ENCODE measurements at places on chromosomes 2 and 18.

- DNase-seq, result no peak
These were observed 84.7 kb upstream of the PELI1 start for GRCh38 chr2:64228918-64229317.

- DNase-seq, result no peak
These were observed 5.7 kb upstream of the TMEM178A start for GRCh38 chr2:39659765-39660611.

GRCh38 chr2:161992531-161992930 is 81.5 kb downstream of the DPP4 start:
- DNase-seq, result peak; percentile 7

GRCh38 chr2:9944330-9944758 is 7.1 kb upstream of the GRHL1 start:
- no peak for DNase-seq

- no peak for DNase-seq
These were observed 49.8 kb upstream of the ERMN start for GRCh38 chr2:157375384-157375783.

GRCh38 chr2:239028253-239028619 is 180.4 kb downstream of the TWIST2 start:
- DNase-seq, result no peak

GRCh38 chr2:62143696-62144095 is 52.2 kb upstream of the B3GNT2 start:
- no peak for DNase-seq

- no peak for DNase-seq
These were observed 26.8 kb upstream of the SPATA3 start for GRCh38 chr2:230968921-230969658.

GRCh38 chr2:237555560-237555959 is 10.8 kb upstream of the PRLH start:
- no peak for DNase-seq

DNA sequence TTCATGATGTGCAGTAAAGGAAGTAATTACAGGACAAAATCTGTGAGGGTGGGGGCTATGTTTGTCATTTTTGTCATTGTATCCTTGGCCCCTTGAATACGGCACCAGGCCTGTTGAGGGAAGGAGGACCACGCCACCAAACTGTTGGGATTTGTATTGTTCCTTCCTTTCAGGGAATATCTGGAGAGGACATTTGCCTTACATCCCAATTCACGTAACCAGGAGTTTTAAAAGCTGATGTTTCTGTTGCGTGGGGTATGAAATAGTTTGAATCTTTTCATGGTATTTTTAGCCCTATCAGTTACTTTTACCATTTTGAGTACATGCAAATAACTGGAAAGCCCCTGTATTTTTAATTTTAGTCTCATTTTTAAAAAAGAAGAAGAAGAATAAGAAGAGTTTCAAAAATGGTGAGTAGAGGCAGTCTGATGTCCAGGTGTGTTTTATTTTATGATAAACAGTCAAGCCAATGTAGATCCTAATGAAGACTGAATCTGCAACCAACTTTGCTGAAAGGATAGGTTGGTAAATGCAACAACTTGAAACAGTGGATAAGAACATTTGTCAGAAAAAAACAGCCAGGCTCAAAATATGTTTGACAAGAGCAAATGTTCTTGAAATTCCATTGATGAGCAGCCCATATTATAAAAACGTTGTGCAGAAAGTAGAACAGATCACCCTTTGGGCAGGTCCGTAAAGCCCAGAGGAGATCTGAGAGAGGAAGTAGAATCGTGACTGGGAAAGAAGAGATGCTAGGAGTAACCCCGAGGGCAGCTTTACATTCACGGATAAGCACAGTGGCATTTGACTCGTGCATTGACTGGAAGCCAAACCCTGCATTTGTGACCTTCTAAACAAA is 54.5 kb downstream of the RASGRP3 start:
- no peak for DNase-seq

DNA sequence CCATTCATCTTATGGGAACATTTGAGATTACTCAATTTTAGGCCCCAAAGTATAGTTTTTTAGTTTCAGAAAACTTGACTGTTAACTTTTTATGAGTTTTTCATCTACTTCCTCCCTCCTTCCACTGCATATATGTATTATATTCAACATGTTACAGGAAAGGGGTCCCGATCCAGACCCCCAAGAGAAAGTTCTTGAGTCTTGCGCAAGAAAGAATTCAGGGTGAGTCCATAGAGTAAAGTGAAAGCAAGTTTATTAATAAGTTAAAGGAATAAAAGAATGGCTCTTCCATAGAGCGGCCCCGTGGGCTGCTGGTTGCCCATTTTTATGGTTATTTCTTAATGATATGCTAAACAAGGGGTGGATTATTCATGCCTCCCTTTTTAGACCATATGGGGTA is 172.6 kb downstream of the MCFD2 start:
- no peak for DNase-seq

DNA sequence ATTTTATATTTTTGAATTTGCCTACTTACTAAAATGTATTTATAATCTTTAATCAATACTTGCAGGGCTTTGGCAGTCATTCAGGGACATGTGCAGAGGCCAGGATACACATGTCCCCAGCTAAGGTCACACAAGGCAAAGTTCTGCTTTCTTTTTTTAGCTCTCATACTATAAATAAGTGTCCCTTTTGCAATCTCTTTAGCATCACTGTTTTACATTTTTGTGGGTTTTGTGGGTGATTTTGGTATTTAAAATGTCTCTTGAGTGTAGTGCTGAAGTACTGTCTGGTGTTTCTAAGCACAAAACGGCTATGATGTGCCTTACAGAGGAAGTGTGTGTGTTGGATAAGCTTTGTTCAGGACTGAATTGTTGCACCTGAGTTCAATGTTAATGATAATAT is 309.0 kb upstream of the GULP1 start:
- DNase-seq, result no peak

DNA sequence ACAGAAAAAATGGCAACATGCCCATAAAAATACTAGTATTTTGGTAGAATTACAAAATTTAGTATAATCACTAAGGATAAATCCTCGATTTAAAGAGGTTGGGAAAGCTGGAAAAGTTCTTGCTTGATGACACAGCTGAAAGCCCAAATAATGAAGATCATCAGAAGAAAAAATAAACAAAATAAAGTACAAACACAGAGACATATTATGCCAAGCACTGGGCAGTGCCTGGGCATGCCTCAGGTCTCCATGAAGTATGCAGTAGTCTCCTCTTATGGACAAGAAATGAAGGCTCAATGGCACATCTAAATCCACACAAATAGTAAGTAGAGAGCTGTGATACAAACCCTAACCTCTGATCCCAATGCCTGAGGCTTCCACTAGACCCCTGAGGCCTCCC is 57.7 kb downstream of the RNU4ATAC start:
- no peak for DNase-seq

DNA sequence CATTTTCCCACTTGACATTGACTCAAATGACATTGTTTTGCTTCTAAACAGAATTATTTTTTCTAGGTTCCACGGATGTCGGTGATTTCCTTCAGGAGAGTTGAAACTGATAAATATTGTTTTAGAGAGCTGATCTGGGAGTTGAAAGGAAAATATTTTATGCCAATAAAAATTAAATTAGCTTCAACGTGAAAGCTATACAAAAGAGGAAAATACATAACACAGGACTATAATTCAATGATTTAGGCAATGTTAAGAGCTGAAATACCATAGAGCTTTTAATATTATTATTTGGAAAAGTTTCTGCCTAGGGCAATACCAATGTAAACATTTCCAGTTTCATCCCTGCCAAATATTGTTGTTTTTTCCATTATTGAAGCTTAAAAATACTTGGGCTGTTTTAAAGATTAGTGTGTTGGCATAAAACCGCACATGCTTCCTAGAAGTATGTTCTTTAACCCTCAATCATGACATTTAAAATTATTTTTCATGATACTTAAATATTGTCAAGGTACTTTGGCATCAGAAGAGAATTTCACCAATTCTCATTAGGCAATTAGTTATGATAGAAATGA is 18.6 kb upstream of the PDE1A start:
- no peak for DNase-seq

DNA sequence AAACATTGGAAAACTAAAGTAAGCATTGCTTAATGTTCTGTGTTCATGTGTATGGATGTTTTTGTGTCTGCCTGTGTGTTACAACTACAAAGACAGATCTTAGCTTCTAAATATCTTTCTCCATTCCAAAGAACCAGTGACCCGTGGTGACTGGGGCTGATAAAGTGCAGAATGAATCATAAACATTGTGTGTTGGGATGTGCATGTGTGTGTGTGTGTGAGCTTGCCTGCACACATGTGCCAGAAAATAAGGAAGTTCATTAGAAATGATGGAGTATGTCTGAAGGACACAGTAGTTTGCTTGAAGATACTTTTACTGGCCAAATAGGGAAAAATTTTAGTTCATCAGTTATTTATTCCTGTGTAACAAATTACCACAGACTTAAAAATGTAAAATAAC is 756.6 kb upstream of the CELF4 start:
- no peak for DNase-seq

GRCh38 chr2:219638948-219639755 is 11.7 kb downstream of the SLC4A3 start:
- DNase-seq, result no peak

DNA sequence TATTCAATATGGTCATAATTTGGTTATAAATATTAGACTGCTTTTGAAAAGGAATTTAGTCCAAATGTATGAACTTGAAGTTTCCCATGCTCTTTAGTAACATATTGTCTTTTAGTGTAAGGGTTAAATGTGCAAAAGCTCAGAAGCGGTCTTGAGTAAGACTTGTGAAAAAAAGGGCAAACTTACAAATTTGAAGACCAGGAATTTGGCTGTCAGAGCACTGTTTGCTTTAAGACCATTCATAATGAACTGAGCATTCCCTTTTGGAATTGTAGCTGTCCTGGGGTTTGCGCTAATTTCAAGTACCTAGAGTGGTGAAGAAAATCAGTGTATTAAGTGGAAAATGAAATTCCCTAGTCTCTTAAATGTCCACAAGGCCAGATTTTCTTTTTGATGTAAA is 6.9 kb upstream of the ZEB2 start:
- DNase-seq, result no peak

DNA sequence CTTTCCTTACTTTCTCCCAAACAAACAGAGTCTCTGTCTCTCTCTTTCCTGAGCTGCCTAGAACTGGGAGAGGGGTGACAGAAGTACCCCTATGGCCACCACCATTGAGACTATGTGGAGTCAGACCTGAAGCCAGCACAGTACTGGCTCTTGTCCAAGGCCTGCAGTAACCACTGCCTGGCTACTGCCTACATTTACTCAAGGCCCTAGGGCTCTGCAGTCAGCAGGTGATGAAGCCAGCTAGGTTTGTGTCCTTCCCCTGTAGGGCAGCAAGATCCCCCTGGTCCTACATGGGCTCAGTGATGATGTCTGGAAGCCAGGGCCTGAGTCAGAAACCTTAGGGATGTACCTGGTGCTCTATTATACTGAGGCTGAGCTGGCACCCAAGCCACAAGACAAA is 12.2 kb downstream of the MYO3B start:
- no peak for DNase-seq

DNA sequence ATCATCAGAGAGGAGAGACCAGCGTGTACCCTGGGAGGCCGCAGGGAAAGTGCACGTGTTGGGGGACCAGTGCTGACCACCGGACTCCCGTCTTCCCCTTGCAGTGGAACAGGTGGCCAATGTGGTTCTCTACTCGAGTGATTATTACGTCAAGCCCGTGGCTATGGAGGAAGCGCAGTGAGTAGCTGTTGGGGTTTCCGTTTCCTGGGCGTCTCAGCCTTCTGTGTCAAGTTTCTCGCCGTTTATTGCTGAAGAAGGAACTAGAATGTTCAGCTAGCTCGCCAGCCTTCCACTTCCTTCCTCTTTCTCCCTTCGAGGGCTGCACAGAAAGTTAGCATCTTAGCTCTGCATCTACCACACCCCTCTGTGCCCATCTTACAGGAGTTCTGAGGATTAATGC is 22.8 kb upstream of the DGKD start:
- peak; percentile 59 for DNase-seq

- no peak for DNase-seq
These were observed 108.1 kb downstream of the LYPD6 start for GRCh38 chr2:149438330-149438960.

DNA sequence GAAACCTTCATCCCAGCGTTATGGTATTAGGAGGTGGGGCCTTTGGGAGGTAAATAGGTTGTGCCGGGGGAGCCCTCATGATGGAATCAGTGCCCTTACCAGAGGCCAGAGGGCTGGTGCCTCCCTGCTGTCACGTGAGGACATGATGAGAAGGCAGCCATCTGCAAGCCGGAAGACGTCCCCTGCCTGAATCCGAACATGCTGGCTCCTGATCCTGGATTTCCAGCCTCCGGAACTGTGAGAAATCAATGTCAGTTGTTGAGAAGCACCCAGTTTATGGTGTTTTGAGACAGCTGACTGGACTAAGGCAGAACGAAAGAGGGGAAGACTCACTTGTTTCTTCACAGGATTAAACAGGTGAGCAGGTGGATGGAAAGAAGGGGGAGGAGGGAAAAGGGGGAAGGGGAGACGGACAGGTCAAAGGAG is 13.0 kb upstream of the KLF11 start:
- no peak for DNase-seq

GRCh38 chr2:174666845-174667244 is 69.2 kb upstream of the WIPF1 start:
- DNase-seq, result no peak

- no peak for DNase-seq
These were observed 72.9 kb upstream of the PARD3B start for GRCh38 chr2:204472375-204472774.

DNA sequence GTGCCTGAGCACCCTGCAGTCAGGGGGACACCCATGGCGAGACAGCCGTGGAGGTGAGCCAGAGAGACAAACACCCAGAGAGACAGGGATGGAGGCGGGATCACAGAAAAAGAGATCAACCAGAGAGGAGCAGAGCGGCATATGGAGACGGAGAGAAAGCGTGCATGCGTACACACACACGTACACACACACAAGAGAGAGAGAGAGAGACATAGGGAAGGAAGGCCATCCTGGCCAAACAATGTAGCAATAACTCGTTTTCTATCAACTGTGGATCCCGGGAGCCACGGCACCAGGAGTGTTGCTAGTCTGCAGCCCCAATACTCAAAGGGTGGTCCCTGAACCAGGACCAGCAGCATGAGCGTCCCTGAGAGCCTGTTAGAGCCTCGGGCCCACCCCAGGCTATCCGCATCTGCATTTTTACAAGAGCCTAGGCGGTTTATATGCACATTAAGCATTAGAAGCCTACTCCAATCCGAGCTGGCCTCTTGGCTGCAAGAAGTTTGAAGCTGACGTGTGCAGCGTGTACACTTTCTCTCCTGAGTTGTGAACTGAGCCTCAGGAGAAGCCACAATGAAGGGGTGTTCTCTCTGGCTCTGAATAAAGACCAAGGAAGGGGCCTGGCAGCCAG is 50.1 kb upstream of the MYCN start:
- no peak for DNase-seq

DNA sequence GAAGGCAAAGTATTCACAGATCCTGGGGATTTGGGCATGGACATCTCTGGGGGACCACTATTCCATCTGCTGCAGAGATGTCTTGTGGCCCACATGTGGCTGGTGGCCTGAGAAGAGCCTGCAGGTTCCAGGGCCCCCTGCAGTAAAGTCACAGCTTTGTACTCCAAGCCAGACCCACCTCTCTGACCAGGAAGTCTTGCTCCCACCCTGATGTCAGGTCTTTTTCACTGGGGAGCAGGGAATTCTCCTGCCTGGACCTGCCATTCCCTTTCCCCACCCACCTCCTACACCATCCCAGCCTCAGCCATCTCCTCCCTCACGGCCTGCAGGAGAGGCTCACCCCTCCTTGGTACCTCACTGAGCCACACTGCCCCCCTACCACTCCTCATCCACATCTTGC is 211.8 kb downstream of the SMAD2 start:
- no peak for DNase-seq
